Kidney (tissue), 22 donors: ENCODE measurements at places on chromosomes 5 and 9.

DNA sequence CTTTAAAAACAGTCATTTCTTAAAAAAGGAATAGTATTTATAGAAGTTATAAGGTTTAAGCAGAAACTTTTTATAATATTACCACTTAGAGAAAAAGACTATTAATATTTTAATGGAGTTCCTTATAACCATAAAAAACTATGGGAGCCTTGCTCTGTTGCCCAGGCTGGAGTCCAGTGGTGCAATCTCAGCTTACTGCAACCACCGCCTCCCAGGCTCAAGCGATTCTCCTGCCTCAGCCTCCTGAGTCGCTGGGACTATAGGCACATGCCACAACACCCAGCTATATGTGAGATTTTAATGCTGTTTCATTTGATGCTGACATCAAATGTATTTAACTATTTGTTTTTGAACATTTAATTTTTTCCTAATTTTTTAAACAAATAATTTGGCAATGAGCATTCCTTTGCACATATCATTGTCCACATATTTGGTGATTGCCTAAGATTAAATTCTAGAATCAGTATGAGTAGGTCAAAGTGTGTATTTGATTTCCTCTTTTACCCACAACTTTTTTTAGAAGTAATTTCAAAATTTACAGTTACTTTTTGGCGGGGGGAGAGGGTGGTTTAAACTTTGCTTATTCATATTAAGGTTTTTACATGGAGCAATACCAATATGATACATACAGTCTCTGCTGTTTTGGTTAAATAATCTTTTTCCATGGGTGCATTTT lies 235.5 kb downstream of the ARHGEF28 start:
- DNase-seq, result no peak

GRCh38 chr9:6239694-6240093 lies 24.1 kb downstream of the IL33 start:
- DNase-seq, result no peak

DNA sequence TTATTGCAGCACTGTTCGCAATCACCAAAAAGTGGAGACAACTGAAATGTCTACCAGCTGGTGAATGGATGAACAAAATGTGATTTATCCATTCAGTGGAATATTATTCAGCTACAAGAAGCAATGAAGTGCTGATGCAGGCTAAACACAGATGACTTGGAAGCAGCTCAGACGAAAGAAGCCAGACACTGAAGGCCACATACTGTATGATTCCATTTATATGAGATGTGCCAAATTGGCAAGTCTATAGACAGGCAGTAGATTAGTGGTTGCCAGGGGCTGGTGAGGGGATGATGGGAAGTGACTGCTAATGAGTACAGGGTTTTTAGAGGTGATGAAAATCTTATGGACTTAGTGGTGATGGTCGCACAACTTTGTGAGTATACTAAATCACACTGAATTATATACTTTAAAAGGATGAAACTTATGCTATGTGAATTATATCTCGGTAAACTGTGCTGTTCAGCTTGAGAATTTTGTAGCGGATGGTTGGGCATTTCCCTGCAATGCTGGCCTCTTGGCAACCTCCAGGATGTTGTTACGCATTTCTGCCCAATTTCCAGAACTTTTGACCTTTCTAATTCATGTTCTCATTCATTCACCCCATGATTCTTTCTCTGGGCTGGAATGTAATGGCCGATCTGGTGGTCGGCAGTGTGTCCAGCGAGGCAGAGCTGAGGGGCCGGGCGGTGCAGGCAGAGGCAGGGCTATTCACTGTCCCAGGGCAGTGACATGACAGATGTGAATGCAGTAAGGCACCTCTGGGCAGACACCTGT lies 22.0 kb upstream of the WNK2 start:
- DNase-seq, result no peak

- DNase-seq, result no peak
Observed at GRCh38 chr9:89865981-89866380, 261.2 kb downstream of the GADD45G start.

DNA sequence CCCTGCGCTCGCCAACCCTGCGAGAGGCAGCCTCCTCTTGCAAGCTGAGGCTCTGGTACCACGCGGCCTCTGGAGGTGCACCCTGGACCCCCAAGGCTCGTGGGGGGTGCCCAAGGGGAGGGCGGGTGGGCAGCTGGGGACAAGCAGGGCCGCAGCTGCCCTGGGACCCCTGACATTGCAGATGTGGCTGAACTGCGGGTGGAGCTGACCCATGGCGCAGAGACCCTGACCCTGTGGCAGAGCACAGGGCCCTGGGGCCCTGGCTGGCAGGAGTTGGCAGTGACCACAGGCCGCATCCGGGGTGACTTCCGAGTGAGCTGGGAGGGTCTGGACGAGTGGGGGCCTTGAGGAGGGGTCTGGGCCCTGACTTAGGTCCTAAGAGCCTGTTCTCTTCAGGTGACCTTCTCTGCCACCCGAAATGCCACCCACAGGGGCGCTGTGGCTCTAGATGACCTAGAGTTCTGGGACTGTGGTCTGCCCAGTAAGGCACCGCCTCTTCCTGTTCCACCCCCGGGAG lies 1.5 kb downstream of the MAMDC4 start:
- no peak for DNase-seq

- DNase-seq, result no peak
Observed at GRCh38 chr5:171893290-171893886, 107.8 kb downstream of the SMIM23 start.

- DNase-seq, result no peak
Observed at GRCh38 chr5:136522217-136522956, 157.0 kb upstream of the TRPC7 start.

DNA sequence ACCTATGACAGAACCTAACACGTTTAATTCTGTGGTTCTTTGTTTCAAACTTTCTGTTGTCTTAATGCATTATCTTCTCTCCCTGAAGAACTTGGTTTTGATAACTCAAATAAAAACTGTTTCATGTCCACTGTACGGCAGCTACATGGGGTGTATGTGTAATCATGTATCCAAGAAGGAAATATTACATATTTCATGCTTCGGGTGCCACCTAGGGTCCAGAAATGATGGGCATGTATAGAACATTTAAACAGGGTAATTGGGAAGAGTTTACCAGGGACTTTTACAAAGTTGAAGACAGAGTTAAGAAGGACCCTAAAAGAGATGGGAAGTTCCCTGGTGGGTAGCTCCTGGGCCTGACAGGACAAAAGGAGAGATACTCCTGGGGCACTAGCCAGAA lies 291.3 kb downstream of the FBXL7 start:
- DNase-seq, result no peak

DNA sequence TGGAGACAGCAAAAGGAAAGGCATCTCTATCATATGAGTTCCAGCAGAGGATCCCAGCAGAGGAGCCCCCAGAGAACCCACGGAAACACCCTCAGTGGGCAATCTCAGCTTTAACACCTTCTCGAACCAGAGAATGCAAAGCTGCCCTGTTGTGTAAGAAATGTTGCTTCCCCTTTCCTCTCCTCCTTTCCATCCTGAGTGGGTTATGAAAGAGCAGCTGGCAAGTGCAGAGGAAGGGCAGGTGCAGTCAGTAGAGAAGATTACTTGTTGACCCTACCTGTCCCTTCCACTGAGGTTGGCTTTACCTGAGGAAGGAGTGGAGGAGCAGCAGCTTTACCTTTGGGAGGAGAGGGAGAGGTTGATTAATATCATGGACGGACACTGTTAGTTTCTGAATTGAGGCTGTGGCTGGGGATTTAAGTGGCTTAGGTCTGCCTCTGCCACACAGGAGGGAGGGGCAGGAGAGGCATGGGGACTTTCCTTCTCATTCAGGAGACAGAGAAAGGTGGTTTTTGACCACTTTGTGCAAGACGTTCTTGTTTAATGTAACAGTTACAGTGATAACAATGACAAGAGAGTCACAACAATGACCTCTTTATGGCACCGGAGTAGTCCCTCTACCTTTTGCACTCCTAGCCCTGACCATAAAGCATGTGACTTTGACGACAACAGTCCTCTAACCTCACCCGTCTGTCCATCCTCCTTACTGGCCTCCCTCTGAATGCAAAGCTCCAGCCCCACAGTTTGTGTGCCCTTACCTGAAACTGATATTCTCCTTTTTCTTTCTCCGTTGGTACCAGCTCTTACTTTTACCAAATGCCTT lies 254.8 kb downstream of the NSG2 start:
- no peak for DNase-seq

DNA sequence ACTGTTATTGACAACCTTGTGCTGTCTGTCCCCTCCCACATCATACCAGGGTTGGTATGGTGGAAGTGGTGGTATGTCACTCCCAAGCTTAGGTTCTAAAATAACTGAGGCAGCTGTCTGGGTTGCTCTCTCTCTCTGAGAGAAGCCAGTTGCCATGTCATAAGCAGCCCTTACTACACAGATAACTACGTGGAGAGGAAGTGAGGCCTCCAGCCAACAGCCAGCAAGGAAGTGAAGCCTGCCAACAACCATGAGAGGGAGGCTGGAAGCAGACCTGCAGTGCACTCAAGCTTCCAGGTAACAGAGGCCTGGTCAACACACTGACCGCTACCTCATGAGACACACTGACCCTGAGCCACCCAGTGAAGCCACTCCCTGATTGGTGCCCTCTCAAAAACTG lies 18.6 kb downstream of the CTNNAL1 start:
- peak; percentile 28 for DNase-seq

GRCh38 chr9:20598367-20598766 lies 23.9 kb downstream of the MLLT3 start:
- no peak for DNase-seq

DNA sequence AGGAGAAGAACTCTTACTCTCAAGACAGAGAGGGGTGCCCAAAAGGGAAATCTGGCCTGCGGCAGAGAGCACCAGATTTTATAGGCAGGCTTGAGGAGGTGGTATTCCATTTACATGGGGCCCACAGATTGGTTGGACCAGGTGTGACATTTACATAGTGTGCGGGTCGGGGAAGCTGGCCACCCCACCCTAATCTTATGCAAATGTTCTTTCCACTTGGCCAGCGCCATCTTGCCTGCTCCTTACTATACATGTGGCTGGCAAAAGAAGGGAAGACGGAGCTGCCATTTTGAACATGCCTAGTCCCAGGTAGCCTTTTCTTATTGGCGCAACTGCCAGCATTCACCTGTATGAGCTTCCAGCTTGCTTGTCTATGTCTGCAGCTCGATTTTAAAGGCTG lies 34.8 kb downstream of the PLEKHG4B start:
- no peak for DNase-seq

GRCh38 chr9:131361202-131361833 lies 32.6 kb upstream of the PRRC2B start:
- DNase-seq, result peak; percentile 59

DNA sequence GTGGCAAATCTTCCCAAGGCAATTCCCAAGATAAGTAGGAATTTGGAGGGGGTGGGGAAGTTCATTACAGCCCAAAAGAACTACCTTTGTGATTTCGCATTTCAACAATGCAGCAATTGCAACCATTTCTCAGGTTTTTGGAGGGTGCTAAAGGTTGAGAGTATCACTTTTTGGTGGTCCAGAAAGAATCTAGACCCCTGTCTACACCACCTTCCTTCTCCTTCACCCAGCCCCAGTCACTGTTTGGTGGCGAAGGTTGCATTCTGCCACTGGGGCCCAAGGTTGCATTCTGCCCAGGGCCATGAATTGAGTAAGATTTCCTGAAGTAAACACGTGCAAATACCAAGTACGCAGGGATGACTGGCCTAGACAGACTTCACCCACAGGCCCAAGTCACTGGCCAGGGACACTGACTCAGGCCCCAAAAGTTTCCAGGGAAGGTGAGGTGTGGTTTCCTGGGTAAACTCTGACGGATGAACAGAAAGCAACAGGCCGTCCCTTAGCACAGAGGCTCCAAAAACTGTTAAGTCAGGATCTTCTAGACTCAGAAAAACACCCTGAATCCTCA lies 5.7 kb downstream of the PDE6A start:
- no peak for DNase-seq

GRCh38 chr5:127871503-127872153 lies 168.4 kb downstream of the CCDC192 start:
- no peak for DNase-seq
